ENCODE measurements at places on chromosomes 7 and 10.

- no peak for DNase-seq
These were observed 123.0 kb downstream of the NOC3L start for GRCh38 chr10:94239696-94240095.

GRCh38 chr10:103080891-103081581 is 112.0 kb downstream of the NT5C2 start:
- no peak for DNase-seq

- no peak for DNase-seq
These were observed 59.8 kb downstream of the DNAJC1 start for GRCh38 chr10:21943633-21944265.

DNA sequence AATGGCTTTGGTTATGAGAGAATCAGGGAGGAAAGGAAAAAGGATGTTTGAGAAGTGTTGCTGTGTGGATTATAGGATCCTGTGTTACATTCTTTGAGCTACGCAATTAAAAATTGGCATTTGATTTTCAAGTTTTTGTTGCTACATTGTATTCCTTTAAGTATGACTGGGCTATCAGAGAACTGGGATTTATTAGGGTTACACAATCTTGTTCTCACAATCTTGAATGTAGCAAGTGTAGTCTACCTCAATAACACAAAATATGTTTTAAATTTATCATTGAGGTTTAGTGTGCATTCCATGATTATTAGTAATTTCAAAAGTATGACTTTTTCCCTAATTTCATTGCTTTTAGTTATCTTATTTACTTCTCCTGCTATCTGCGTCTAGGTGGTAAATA is 113.9 kb downstream of the CACNB2 start:
- DNase-seq = no peak
